Astrocyte (in vitro differentiated cells and primary cell): ENCODE measurements at places on chromosomes 7 and 10.
A peak's percentile ranks its signal among the peaks of the same experiment; 100 is the strongest.

DNA sequence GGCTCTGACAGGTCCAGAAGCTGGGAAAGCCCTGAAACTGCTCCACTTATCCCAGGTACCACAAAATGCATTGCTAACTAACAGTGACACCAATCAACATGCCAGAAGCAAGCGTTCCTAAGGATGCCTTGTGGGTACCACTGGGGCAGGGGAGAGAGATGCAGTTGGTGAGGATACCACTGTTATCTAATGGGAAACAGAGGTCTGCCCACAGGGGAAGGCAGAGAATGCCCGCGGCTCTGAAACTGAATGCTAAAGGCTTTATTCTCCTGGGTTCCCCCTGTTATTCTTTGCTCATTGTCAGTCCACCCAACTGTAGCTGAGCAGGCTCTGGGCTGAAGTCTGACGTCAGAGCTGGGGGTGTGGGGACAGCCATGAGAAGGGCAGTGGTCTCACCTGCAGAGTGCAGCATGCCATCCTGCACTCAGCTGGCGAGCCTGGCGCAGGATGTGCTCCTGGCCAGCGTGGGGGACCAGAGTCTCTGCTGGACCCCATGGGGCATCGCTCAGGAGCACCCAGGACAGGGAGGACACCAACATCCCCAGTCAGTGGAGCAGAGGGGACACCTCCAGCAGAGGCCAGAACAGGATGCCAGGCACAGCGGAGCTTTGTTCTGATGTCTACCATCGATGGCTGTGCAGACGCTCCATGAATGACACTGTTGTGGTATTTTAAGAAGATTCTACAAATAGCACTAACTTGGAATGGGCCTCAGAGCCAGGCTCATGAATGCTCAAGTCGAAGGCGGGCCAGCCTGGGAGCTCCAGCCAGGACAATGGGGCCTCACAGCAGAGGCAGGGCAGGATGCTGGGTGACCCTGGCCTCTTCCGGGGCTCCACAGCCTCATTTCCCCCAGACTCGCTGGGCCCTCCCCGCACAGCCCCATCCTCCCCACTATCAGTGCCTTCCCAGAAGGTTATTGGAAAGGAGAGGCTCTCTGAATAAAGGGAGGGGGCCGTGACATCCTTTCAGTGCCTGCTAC is 95.8 kb downstream of the ARHGAP22 start:
- DNase-seq = no peak

GRCh38 chr7:2870471-2870931 is 26.4 kb upstream of the GNA12 start:
- peak; percentile 44 for DNase-seq

DNA sequence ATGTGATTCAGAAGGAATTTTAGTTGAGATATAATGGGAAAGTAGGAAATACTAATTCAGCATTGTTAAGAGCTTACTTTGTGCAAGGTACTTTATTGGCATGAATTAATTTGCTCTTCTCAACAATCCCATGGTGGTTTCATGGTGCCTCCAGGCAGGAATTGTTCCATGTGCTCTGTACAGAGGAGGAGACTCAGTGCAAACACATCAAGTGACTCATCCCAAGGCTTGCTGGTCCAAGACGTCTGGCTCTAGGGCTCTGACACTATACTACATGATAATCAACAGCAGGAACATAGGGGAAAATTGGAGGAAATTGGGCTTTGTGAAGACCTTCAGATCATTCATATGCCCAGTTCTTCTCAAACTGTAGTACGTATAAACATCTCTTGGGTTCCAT is 66.5 kb upstream of the PRKG1 start:
- DNase-seq = no peak

GRCh38 chr7:112515989-112516388 is 35.2 kb downstream of the LSMEM1 start:
- no peak for DNase-seq

GRCh38 chr10:88892222-88892967 is 12.3 kb downstream of the STAMBPL1 start:
- DNase-seq = peak; percentile 79

DNA sequence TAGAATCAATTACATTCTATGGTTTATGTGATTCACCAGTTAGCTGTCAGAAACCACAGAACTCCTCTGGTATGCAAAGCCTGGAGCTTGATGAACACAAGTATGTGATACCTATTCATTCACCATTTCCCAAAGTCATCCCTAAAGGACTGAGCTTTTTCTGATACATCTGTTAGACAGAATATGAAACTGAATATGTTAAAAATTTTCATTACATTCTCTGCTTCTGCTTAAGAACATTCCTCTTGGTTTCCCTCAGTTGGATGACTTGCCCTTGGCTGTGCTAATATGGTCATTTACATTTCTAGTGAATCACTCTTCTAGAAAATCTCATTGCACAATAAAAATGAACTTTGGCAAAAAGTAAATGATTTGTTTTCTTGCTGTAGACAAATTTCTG is 10.8 kb upstream of the PON1 start:
- peak; percentile 92 for DNase-seq

DNA sequence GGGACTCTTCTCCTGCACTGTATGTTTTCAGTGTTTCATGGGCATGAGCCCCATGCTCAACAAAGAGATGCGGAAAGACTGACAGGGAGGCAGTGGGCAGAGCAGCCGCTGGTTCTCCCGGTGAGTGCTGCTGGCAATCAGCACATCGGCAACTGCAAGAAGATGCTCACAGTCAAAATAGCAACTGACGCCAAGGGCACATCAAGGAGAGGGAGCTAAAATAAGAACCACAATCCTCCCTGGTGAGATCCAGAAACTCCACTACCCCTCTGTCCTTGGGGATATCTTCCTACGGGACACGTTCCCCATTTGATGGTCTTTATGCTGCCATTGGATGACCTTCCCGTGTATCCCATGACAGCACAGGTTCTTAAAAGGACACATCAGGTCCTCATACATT is 28.9 kb upstream of the SVIL start:
- no peak for DNase-seq

- DNase-seq = no peak
Observed at GRCh38 chr10:113562069-113562468, 9.2 kb downstream of the HABP2 start.

DNA sequence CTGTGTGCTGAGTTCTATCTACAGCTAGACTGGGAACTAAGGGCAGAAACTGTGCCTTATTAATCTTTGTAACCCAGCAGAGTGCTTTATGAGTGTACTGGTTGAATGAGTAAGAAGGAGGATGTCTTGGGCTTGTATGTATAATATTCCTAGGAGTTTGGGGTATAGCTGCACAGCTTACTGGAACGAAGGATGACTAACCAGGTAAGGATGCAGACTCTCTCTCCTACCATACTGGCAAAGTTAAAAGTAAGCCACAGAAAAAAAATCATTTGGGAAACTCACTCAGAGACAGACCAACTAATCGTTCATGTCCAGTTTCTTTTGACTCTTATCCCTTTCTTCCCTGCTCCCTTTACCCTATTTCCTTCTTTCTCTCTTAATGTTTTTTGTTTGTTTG is 1.4 kb upstream of the DHTKD1 start:
- peak; percentile 93 for DNase-seq

GRCh38 chr10:3028441-3028840 is 38.9 kb upstream of the PFKP start:
- DNase-seq = no peak

GRCh38 chr7:157702311-157703023 is 365.7 kb downstream of the DNAJB6 start:
- no peak for DNase-seq

GRCh38 chr7:81162771-81163525 is 244.1 kb upstream of the SEMA3C start:
- peak; percentile 80 for DNase-seq

DNA sequence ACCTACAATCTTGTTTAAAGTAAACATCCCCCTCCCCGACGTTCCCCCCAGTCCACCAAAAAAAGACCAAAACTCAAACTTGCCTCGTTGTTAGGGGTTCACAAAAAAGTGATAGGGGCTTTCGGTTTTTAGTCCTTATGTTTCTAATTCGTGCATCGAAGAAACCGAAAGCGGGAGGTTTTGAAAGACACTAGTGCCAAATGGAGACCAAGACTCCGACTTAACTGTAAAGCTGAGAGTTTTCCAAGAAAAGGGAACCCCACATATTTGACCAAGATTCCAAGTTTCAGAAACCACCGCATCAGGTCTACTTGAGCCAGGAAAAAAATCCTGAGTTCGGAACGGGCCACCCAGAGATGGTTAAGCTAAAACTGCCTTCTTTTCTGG is 534 bp downstream of the PSMA2 start:
- DNase-seq = no peak

- peak; percentile 84 for DNase-seq
Observed at GRCh38 chr10:30436191-30436611, 2.2 kb downstream of the MAP3K8 start.

- DNase-seq = peak; percentile 58
Observed at GRCh38 chr10:70286616-70287015, 2.8 kb upstream of the NPFFR1 start.

DNA sequence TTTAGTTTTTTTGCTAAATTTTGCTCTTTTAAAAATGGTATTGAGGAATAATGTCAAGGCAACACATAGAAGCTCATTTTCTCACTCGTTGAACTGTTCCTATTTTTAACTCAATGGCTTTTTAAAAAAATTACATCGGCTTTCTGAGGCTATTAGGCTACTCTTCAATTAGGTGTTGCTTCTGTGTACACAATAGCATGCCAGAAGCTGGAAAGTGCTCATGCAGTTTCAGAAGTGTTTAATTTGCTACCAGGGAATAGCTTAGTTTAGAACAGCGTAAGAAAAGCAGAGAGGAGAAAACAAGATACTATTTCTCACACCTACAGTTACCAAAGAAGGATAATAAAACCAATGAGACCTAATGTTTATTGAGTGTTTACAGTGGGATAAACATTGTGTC is 157.4 kb downstream of the NXPH1 start:
- no peak for DNase-seq

GRCh38 chr7:1586126-1586826 is 16.4 kb upstream of the PSMG3 start:
- no peak for DNase-seq

DNA sequence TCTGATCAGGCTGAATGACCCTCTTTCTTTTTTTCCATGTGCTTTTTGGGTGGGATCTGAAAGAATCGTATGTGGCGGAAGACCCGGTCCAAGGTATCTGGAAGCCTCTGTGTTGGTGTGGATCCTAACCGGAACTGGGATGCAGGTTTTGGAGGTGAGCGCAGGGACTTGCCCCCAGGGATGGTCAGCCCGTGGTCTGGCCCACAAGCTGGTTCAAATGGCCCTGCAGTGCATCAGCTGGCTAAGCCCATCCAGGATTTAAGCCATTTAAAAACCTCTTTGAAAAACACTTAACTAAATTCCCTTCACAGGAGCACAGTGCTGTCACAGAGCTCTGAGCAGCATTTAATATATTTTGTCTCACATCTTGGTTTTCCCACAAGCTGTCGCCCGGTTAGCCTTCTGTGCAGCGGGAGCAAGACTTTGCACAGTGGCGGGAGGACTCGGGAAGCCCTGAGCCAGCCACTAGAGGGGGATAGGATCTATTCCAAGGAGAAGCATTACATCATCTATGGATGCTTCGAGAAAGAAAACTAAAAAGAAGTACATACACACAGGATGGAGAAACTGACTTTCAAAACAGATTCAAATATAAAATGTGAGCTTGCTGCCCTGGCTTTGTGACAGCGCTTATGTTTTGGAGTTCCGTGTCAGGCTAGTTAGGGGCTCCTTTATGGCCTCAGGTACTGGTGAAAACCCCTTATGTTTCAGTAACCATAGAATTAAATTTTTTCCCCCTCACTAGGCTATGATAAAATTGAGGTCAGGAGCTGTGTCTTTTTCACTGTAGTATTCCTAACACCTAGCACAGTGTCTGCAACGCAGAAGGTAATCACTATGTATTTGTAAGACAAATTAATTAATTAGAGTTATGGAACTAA is 11.3 kb downstream of the CPA2 start:
- peak; percentile 60 for DNase-seq

GRCh38 chr10:37860494-37861190 is 3.2 kb upstream of the ZNF248 start:
- peak; percentile 53 for DNase-seq

- DNase-seq = no peak
Observed at GRCh38 chr10:61124756-61125530, 181.0 kb upstream of the RHOBTB1 start.

DNA sequence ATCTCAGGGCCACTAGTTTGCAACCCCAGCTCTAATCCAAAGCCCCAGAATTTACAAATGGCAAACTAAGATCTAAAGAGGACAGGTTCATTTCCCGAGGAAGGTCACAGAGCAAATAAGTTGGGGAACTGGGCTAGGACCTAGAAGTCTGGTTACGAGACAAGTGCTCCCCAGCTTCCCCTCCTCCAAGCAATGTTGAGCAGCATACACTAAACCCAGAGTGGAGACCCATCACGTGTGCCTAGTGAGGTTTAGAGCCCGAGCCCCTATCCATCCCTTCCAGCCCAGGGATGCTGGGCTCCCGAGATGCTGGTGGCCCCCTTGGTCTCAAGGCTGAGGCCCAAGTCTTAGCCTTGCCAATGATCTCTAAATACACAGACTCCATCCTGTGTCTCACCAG is 209.5 kb upstream of the ZMIZ1 start:
- no peak for DNase-seq

DNA sequence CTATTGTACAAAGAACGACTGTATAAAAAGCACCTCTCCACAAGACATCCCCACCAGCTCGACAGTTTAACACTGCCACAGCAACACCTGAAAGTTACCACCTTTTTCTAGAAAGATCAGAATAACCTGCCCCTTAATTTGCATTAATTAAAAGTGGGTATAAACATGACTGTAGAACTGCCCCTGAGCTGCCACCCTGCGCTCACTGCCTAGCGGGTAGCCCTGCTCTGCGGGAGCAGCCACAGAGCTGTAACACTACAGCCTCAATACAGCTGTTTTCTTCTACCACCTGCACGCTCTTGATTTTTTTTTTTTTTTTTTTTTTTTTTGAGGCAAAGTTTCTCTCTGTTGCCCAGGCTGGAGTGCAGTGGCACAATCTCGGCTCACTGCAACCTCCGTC is 140.9 kb downstream of the PARD3 start:
- no peak for DNase-seq

DNA sequence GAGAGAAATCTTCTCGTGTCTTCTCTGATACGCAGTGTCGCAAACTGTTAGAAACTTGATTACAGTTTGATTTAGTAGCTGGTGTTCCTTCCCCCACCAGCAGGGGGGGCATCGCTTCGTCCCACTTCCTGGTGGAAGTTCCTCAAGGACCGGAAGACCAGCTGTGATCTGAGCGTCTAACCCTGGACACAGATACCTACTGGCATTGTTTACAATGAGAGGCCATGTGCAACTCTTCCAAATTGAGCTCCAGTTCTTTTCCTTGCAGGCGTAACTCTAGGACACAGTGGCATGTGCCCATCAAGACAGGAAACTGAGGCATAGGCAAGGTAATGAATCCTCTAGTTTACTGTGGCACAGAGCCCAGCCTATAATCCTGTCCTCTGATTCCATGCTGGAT is 219.0 kb downstream of the CCDC3 start:
- DNase-seq = no peak
